ENCODE measurements at places on chromosomes 1 and 21.
A peak's percentile ranks its signal among the peaks of the same experiment; 100 is the strongest.

DNA sequence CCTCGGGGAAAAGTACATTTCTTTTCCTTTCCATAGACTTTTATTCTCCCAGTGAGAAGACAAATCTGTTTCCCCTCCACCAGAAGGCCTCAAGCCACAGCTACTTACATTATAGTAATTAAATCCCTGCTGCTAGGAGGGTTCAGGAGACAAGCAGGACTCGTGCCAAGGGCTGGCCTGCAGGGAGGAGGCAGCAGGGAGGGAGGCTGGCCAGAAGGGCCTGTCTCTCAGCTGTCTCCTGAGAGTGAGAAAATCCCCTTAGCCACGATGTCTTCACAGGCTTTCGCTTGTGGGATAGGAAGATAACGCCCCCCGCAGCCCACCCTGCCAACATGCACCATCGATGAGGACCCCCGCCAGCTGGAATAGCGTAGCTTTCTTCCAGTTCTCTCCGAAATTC, 14.0 kb downstream of the KCNN3 start:
- DNase-seq: no peak

GRCh38 chr1:37420456-37420855, 53.9 kb upstream of the ZC3H12A start:
- DNase-seq: no peak

DNA sequence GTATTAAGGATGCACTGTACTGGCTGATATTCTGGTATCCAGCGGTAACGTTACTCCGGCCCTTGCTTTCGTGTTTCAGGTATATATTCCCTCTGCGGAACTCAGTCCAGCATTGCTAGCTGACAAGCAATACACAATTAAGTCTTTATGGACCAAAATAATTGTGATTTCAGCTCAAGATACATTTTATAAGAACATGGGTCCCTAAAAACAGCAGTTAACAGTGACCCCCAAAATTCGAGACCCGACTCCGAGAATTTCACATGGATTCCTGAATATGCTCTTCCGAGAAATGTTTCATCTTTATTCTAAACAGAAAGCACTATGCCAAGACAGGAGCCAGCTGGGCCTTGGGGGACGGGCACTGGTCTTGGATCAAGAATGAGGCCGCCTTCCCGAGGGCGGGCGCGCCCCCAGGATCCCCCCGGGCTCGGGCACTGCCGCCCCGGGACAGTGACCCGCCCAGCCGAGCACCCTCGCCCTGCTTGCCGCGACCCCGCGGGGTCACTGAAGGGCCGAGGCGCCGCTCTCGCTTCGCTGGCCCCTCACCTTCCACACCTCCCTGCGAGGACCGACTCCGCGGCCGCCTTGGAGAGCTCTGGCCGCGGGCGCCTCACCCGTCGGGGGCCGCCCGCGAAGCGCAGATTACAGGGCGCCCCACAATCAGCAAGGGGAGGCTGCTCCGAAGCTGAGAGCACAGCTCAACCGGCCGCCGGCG, 610 bp downstream of the SCYL3 start:
- peak; percentile 6 for DNase-seq

- DNase-seq: peak; percentile 5
Observed at GRCh38 chr1:23018661-23019093, 591 bp upstream of the KDM1A start.

- no peak for DNase-seq
Observed at GRCh38 chr1:83810144-83810543, 188.8 kb downstream of the TTLL7 start.

DNA sequence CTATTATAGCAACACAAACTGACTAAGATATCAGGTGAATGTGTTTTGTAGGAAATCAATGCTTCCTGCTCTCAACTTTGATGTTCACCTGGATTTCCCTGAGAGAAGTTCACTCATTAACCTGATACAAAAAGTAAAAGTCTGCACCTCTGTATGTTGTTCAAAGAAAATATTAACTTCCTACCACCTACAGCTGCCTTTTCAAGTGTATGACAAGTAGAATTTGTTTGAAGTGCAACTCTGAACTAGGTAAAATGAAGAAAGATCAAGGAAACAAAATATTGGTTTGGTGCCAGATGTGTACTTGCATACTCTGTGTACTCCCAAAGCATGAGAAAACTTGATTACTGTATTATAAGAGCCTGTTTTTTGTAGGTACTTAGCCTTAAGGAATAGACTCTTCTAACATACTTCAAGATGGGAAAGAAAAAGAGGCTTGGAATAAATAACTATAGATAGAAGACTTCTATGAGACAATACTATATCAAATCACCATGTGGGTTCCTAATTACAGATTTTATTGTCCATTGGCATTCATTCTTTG, 193.4 kb downstream of the APP start:
- no peak for DNase-seq

GRCh38 chr1:24872061-24872850, 57.8 kb downstream of the RUNX3 start:
- DNase-seq: no peak

DNA sequence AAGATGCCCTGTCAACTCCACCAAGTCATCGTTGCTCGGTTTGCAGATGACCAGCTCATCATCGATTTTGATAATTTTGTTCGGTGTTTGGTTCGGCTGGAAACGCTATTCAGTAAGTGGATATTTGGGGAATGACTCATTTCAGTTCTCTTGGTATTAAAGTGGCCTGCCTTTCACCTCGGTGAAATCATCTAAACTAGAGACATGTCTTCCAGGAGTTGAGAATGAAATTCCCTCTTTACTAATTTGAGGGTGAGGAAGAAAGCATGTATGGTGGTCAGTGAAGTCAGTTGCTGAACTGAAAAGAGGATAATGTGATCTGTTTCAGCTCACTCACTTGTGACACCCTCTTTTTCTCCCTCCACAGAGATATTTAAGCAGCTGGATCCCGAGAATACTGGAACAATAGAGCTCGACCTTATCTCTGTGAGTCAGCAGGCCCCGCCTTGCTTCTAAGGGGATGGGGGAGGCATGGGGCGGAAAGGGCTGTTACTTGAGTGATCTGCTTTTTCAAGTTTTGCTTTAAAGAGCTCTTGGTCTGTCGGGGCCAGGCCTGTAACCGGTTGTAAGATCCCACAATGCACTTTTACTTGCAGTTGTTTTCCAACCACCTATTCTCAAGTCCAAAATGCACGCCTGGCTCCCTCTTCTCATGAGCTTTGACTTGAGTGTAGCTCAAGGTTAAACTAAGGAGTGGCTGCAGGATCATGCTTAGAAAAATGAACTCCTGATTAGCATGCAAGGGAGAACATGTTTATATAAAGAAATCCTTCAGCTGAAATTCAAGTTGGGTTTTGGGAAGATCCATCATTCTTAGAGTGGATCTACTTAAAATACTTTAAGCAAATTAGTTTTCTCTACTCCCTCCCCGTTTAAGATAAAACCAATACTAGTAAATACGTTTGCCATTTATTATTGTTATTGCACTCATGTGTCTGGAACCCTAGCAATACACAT, 59.8 kb downstream of the CAPN2 start:
- peak; percentile 50 for DNase-seq

GRCh38 chr1:94329986-94330385, 88.2 kb upstream of the ABCD3 start:
- DNase-seq: no peak

- peak; percentile 93 for DNase-seq
Observed at GRCh38 chr1:15885701-15886610, 38.4 kb downstream of the SPEN start.

DNA sequence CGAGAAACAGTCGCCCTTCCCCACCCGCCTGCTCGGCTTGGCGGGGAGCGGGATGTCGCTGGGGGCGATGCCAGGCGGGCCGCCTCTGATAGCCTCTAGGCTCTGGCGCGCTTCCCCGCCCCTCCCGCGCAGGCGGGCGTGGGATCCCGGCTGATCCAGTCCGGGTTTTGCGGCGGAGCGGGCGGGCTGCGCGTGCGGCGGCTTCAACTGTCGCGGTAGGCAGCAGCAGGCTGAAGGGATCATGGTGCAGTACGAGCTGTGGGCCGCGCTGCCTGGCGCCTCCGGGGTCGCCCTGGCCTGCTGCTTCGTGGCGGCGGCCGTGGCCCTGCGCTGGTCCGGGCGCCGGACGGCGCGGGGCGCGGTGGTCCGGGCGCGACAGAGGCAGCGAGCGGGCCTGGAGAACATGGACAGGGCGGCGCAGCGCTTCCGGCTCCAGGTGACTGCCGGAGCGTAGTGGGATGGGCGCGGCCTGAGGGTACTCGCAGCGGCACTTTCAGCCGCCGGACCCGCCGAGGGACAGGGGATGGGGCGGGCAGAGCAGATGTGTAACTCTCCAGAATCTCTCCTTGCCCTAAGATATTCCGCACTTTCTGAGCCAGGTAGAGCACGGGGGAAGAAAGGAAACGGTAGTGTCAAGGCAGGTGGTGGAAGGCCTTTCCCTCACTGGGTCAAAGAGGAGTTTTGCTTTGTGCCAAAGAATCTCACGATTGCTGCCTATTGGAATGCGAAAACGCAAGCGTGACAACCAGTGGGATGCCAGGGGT, at the start of gene FAAH:
TSS of gene FAAH (plus strand) at position 210 of the 764 bp plus-strand sequence. CDS start at position 242, 32 bp downstream.
- DNase-seq: no peak

DNA sequence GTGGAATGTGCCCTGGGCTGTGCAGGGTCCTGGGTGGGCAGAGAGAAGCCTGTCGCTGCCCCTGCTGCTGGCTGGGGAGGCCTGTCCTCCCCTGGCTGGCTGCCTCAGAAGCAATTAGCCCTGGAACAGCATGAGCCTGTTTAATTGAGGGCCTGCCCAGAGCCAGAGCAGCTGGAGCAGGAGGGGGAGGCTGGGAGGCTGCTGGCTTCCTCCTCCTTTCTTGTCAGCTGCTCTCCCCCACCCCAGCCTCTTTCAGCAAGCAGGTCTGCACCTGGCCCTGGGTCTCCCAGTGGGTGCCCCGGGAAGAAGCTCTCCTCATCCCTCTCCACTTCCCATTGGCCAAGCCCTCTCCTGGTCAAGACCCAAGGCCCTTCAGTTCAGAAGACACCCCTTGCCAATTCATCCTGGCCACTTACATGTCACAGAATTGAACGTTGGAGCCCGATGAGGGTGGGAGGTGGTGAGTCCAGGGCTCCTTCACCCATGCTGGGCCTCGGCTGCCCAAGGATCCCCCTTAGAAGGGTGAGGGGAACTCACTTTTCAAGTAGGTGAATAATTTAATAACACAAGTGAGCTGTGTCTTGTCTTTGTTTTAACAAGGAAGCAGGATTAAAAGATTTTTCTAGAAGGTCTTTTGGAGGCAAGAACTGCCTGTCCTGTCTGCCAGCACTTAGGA, 13.2 kb downstream of the AMPD2 start:
- DNase-seq: no peak

GRCh38 chr1:188551176-188551575, 1722.4 kb downstream of the PLA2G4A start:
- DNase-seq: no peak

- DNase-seq: no peak
Observed at GRCh38 chr1:156108057-156108456, 6.5 kb upstream of the LMNA start.

GRCh38 chr1:221067721-221068120, 188.5 kb downstream of the HLX start:
- no peak for DNase-seq

DNA sequence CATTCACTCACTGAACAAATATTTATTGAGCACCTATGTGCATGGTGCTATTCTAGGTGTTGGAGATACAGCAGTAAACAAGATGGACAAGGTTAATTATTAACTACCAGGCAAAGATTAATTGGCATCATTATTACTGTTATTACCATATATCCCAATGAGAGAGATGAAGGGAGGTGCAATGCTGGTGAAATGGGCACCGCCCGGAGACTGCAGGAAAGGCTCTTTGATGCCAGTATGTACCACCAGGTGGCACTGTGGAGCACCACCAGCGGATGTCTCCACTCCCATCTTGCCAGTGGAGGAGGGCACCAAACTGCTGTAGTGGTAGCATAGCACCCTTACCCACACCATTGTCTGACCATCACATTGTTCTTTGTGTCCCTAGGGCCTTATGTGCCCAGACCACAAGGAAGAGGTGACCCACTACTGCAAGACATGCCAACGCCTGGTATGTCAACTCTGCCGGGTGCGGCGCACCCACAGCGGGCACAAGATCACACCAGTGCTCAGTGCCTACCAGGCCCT, 3.0 kb downstream of the TRIM46 start:
- DNase-seq: no peak

DNA sequence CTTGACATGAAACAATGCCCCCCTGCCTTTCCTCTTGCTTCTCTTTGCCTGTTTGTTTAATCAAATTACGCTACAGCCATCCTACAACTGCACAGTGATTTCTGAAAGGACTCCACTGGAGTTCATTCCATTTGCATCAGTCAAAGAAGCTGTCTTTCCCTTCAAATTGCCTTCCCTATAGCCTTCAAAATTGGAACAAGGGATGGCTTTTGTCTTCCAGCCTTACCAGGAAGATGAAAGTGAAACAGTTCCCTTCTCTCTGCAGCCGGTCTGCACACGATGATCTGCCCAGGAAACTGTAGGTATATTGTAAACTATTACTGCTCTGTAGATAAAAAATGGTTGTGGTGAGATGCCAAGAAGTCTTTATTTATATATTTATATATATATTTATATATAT, 65.6 kb upstream of the ETS2 start:
- DNase-seq: no peak

DNA sequence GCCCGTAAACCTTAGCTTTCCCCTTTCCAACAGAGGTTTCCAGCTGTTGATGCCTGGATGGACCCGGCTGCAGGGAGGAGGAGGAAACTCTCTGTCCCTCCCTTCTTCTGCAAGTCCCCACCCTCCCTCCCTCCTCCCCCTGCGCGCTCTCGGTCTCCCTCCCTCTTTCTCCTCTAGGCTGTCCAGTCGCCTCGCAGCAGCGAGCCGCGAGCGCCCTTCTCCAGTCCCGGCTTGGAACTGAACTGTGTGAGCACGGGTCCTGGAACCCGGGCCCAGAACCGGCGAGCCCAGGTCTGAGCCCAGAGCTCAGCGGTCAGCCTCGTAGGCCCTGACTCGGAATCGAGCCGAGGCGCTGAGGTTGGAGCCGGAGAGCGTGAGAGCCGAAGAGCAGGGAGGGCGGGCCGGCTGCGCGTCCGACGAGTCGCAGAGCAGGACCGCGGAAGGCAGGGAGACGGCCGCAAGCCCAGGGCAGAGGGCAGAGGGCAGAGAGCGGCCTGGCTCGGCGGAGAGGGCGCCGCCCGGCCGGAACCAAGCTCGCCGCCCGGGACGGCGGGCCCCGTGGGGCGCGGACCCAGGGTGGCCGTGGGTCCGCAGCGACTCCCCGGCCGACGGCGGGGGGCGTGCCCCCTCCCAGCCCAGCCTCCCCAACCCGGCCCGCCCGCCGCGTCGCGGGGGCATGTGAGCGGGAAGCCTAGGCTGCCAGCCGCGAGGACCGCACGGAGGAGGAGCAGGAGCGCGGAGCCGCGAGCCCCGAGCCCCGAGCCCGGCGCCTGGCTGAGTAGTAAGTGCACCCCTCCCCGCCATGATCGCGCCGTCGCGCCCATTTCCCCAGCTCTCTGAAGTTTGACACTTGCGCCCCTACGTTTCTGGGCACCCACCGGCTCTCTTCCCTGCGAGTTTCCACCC, at the start of gene SOX13:
TSS of gene SOX13 (plus strand) at position 185 of the 906 bp plus-strand sequence. CDS start 39,801 bp downstream, outside the sequence.
- no peak for DNase-seq

DNA sequence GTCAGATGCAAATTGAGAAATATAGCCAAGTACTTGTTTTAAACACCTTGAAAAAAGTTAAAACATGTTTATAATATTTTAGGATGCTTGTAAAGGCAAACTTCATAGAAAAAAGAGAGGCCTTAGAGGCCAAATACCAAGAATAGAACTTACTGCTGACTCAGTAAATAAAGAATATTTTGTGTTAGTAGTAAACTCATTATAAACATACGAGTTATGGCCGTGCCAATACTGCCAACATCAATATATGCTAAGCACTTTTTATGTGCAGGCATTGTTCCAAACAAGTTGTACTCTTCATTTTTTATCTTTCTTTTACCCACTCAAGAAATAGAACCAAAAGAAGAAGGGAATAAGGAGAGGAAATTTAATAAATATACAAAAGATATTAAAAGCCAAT, 705.9 kb upstream of the NCAM2 start:
- no peak for DNase-seq

- DNase-seq: no peak
Observed at GRCh38 chr1:236280438-236281197, 1.1 kb downstream of the ERO1B start.
